Right hindlimb (tissue), 1 donor: ENCODE measurements at places on chromosomes 4 and X.

GRCh38 chrX:250965-251364 lies 30.2 kb upstream of the PLCXD1 start:
- DNase-seq: no peak

DNA sequence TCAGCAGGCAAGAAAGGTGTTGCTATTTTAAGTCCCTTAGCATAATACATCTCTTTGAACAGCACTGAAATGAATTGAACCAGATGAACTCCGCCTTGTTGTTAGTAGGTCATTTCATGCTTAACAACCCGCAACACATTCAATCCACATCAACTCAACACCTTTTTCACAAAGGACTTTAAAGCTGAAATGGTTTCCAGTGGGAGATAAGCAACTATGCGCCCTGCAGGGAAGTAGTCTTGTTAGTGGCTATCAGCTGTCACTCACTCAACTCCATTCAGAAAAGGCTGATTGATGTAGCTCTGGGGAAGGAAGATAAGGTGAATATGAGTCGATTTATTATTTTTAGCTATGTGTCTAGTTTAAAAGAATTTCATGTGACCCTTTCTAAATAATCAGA lies 46.0 kb downstream of the ATP8A1 start:
- no peak for DNase-seq

DNA sequence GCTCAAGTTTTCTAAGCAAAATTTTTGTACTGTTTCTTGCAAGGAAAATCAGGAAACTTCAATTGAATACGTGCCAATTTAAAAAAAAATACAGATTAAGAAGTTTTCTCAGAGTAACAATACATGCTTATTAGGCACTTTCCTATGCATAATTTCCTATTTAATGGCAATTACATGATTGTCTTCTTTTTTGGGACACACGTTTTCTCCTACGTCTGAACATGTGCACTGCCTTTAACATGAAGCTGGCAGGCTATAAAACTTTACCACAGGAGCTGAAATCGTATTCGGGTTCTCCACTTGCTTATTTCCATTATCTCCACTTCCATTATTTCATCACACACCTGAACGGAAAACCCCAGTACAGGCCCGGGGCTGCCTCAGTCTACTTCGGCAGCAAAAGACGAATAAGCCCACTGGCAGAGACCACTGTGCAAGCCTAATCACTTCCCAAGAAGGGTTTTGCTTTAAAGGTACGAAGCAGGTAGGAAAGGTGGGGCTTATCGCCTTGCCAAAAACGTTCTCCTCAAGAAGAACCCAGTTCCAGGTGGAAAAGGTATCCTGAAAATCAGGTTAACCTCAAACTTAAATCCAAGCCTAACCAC lies 575 bp downstream of the RCHY1 start:
- no peak for DNase-seq

- no peak for DNase-seq
Observed at GRCh38 chr4:78610546-78611214, 59.1 kb downstream of the ANXA3 start.

GRCh38 chr4:40962551-40963180 lies 212.9 kb downstream of the NSUN7 start:
- no peak for DNase-seq

DNA sequence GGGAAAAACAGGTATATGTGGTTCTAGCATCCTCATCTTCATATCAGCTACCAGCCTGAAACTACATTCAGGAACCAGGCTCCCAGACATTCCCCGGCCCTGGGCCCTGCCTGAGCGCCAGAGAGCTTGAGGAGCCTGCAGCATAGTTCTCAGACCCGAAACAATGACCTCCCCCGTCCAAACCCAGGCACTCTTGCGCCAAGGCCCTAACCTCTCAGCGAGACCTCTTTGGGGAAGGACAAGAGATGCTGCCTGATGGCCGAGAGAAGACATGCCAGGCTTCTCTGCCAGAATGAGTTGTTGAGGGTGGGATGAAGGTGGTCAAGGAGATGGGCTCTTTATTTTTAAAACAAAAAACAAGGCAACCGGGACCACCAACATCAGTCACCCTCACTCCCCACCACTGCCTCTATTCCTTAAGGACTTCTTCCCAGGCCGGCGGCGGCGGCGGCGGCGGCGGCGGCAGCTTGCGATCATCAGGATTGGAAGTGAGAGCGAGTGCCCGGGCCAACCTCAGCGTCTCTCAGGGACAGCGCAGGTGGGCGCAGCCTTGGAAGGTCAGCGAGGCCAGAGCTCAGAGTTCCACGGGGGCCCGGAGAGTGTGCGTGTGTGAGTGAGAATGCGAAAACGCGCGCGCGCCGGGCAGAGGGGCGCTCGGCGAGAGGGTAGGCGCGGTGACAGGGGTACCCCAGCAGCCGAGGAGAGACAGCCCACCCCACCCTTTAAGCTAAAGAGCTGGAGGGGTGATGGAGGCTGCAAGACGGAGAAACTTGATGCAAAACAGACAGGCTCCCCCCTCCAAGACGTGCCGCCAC lies 601 bp downstream of the INPP4B start:
- peak; percentile 39 for DNase-seq

DNA sequence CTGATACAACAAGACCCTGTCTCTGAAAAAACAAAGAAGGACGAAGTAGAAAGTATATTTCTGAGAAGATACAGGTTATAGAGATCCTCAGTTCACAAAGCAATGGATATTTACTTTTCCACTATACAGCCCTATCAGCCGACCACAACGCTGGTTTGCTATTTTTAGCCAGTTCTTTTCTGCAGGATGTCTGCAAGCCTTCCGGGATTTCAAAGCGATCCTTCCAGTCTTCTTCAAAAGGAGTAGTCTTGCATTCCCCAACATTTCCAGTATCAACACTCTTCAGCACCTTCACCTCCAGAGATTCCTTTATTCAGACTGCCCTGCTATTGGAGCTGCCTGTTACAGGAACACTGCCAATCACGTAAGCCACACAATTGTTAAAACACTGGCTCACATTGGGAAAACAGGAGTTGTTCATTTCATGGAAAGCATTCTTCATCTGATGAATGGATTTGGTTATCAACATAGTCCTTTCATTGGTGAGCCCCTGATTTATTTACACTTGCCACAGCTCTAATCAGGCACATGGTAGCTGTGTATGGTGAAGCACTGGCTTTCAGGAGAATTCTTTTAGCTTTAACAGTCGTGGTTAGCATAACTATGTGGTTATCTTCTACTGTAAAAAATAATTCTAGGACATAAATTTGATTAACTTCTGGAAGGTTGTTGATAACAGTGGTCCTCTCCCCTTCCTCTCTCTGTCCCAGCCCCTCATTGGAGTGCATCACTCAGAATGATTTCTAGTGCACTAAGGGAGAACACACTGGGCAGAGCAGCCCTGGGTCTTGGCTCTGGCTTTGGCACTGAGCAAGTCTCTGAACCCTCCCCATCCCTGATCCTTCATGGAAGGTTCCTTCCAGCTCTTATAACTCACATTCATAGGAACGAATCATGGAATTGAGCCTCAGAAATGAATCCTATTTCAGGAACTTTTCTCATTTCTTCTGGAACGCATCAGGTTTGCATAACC lies 109.9 kb upstream of the SORBS2 start:
- no peak for DNase-seq

GRCh38 chr4:23456864-23457263 lies 433.0 kb downstream of the PPARGC1A start:
- DNase-seq: no peak

- no peak for DNase-seq
Observed at GRCh38 chr4:173834151-173834550, 304.1 kb upstream of the HAND2 start.

GRCh38 chr4:76987685-76988084 lies 38.1 kb downstream of the SEPTIN11 start:
- no peak for DNase-seq

DNA sequence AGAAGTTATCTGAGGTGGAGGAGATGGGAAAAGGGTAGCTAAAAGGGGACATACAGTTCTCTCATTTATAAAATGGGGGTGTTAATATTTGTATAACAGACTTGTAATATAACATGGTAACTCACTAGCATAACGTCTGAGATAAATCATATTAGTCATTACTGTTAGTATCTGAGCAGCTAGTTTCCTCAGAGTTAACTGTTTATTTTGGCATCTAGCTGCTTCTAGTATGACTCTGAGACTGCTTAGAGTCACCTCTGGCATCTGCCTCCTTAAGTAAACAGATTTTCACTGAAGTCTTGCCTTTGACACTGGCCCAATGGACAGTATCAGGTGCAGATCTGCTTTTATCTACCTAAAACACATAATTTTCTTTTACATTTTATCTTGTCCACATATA lies 58.1 kb downstream of the SLC30A9 start:
- DNase-seq: no peak

DNA sequence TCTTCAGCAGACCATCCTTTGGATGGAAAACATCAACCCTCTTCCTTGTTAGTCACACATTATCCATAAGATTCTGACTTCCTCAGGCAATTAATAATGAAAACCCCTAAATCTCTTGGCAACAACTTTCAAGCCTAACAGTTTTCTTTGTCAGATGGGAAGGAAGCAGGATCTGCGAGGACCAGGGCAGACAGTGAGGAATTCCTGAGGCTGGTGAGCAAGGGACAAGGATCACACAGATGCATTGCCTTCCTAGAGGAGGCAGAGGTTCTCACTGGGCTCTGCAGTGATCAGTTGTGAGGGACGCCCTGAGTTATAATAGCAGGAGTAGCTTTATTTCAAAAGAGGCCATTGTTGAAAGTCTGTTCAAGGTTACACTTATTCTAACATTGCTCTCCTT lies 195.4 kb downstream of the SLIT2 start:
- DNase-seq: no peak

GRCh38 chr4:185576962-185577950 lies 41.9 kb upstream of the PDLIM3 start:
- no peak for DNase-seq

DNA sequence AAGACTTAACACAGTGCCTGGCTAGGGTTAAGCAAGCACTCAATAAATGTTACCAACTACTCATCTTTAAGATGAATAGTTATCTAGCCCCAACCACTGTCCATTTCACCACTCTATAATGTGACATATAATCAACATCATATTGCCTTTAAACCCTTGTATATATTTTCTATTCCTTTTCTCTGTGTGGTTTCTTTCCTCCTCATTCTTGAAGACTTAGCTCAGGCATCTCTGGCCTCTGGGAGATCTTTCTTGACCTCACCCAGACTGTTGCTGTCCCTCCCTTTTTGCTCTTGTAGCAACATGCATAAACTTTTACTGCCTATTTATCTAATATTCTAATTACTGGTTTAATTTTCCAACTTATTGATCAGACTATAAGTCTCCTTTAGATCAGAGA lies 249.9 kb upstream of the MAB21L2 start:
- DNase-seq: no peak

GRCh38 chr4:121827853-121828252 lies 4.2 kb upstream of the CCNA2 start:
- no peak for DNase-seq

DNA sequence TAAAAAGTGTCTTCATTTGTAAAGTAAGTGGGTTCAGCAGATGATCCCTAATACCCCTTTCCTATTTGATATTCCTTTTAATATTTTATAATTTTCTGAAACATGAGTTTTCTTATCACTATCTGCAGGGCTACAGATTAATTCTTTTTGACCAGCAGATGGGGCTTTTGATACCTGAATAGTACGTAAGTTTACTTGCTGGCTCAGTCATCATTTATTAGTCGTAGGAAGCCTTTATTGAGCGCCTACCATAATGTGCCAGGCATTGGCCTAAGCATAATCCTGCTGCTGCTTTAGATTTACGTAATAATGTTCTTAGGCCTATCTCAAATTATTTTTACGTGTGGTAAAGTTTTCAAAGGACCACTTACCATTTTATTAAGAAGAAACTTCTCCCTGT lies 33.1 kb downstream of the OSTC start:
- DNase-seq: no peak

DNA sequence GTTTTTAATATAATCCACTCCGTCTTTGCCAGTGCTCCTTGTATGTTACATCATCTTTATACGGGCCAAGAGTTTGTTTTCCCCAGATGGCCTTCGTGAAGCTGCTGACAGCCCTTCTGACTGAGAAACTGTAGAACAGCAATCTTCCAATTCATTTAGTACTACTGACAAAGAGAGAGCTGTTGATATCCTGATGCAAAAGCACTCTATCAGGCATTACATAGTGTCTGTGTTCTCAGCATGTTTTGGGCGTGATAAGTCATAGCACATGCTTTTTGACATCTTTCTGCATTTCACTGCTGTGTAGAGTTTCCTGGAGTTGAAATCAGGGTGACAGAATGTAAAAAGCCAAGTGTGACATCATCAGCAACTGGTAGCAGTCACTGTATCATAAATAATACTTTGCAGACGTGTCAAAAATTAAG lies 746.3 kb upstream of the FAM241A start:
- DNase-seq: peak; percentile 63

DNA sequence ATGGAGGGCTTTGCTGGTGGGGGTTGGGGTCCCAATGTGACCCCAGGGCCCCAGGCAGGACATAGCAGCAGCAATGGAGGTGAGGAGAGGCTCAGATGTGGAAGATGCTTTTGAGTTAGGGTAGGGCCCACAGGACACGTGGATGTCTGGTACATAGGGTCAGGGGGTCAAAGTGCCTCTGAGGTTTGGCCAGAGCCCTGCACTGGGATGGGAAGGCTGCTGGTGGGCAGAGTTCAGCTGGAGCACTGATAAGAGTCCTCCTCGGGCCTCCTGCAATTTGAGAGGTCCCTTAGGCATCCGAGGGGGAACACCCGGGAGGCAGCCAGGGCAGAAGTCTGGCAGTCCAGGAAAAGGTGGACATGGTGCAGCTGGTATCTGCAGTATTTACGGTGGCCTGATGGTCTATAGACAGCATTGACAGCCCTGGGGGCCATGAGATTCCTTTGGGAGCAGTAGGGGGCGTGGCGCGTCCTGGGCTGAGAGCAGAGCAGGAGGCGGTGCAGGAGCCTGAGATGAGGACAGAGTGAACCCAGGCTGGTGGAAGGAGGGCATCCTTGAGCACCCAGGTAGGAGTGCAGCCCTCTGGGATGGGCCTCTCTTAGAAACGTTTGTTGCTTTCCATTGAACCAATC lies 22.6 kb downstream of the CCNQ start:
- no peak for DNase-seq

DNA sequence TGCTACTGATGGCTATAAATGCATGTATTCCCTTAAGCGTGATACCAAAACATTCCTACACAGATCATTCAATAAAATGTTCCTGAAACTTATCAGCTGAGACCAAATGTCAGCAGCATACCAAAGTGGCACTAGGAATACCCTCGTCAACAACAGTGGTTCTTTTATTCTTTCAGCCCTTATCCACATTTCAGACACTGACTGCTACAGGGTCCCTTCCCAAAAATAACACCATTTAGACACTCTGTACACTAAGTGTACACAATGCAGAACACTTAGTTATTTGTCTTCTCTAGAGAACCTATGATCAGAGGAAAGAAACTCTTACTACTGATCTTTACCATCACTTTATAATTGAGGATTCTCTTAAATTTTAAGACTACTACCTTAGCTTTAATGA lies 94.1 kb downstream of the ATRX start:
- no peak for DNase-seq

DNA sequence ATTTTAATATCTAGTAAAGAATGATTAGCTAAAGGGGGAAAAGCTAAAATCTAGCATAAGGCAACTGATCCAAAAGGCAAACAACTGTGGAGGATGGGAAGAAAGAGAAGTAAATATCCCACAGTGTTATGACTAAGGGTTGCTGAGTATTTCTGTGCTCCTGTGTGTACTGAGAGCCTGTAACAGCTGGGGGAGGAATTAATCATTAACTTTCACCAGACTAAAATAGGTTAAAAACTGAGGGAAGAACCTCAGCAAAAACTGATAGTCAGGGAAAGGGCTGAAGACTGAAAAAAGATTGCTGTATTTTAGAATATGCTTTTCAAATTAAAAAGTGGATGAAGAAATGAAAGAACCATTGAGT lies 365.9 kb downstream of the CXXC4 start:
- no peak for DNase-seq

GRCh38 chrX:74119016-74119910 lies 184.7 kb upstream of the ZCCHC13 start:
- DNase-seq: no peak
